ENCODE measurements at places on chromosomes 12 and 14. TPM values are rescaled to one million over a fixed set of nuclear protein-coding genes. Genes with fewer than 3 reads are reported as not detected.

- H3K27me3 ChIP-seq, result peaks cover 1% of the 10 kb centered on the region
- no peaks in the 10 kb centered on the region for H3K4me1 ChIP-seq
- DNase-seq, result no peak
- no peaks in the 10 kb centered on the region for H3K36me3 ChIP-seq
- H3K27ac ChIP-seq, result no peak overlapping the region
Measured at GRCh38 chr12:23628806-23629205, 320.7 kb downstream of the SOX5 start.

Gene MANSC4
- polyA plus RNA-seq, result not detected

Gene PZP
- polyA plus RNA-seq, result not detected

Gene WNT1
- polyA plus RNA-seq, result 1.2 TPM

All from immature natural killer cell (primary cell).